H7 (cell line): ENCODE measurements at places on chromosomes 12 and 14. TPM values are rescaled to one million over a fixed set of nuclear protein-coding genes. Genes with fewer than 3 reads are reported as not detected.
A peak's percentile ranks its signal among the peaks of the same experiment; 100 is the strongest.

Gene GALC
- total RNA-seq, result 8.7 and 11.9 TPM in 2 replicates

DNA sequence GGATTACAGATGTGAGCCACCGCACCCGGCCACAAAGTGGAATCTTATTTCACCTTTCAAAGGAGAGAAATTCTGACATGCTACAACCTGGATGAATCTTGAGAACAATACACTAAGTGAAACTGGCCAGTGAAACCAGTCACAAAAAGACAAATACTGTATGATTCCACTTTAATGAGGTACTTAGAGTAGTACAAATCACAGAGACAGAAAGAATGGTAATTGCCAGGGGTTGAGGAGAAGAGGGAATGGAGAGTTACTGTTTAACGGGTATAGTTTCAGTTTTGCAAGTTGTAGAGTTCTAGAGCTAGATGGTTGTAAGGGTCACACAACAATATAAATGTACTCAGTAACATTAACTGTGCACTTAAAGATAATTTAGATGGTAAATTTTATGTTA lies 33.4 kb downstream of the ADIPOR2 start:
- no peak for DNase-seq

DNA sequence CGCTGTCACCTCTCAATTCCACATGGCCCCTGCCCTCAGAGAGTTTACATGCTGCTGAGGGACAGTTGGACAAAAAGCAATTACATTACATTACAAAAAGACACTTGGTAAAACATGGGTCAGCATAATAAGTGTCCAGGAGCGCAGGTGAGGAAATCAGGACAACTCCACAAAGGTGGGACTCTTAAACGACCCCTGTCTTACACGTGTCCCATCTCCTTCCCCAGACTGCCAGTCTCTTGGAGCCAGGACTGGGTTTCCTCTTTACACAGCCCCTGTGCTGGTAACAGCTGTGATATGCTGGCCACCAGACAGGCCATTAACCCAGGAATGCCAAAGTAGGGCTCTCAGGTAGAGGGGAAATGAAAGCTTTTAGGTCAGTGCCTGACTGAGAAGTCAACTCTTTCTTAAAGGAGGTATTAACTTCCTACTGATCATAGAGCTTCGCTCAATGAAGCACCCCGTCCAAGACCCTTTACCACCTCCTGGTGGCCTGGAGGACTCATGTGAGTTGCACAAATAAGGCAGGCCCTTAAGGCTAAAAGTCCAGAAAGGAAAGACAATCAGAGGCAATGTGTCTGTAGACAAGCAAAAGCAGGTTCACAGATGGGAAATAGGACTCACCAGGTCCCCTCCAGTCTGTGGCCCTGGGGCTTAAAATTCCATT lies 55.5 kb downstream of the ANO2 start:
- peak; percentile 56 for DNase-seq

DNA sequence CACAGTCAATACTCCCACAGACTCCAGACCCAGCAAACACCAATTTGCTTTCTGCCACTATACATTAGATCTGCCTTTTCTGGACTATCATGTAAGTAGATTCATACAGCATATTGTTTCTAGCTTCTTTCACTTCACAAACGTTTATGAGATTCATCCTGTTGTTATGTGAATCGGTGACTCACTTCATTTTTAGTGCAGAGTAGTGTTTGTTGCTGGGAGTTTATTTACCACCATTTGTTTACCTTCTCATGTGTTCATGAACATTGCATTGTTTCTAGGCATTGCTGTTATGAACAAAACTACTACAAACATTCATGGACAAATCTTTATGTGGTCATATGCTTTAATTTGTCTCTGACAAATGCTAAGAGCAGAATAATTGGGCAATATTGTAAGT lies 807.8 kb upstream of the TMEM132C start:
- DNase-seq, result no peak

DNA sequence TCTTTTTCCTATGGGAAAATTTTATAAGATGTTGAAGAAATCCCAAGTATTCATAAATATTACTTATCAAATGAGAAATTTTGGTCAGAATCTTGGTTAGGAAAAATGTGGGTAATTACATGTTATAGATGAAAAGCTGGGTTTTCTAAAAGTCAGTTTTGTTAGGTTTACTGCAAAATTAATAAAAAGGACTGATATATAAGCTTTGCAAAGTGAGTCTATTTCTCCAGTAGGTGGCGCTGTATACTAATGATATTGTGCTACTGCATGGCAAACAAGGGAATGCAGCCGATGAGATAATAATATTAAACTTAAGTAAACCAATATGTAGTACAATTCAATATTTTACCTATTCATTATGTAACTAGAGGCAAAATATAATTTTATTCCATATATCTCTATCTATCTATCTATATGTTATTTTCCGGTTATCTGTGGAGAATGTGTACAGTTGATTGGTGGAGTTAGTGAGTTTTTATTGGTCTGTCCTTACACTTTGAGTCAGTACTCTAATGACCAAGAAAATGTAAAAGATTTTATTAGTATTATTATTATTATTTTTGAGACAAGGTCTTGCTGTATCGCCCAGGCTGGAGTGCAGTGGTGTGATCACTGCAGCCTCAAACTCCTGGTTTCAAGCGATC lies 32.9 kb downstream of the MIPOL1 start:
- peak; percentile 26 for DNase-seq

- DNase-seq, result no peak
These were observed 337.1 kb upstream of the OR4E1 start for GRCh38 chr14:22010545-22011252.

- DNase-seq, result no peak
These were observed 38.5 kb downstream of the C12orf75 start for GRCh38 chr12:105369014-105369413.

DNA sequence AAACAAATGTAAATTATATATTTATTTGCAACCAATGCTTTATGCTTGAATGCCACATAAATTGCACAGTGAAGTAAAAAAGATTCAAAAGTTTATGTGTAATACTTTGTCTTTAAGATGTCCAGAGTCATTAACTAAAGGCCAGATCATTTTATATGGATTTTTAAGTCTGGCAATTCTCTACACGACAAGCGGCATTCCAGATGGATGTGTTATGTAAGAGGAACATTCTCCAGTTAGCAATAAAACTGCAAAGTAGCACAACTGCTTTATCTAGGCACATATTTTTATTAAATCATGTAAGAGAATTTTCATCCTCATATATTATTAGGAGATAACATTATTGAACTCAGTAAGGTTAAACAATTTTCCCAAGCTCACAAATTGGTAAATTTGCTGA lies 1717.7 kb upstream of the SEL1L start:
- DNase-seq, result no peak

GRCh38 chr12:43653289-43653915 lies 101.4 kb upstream of the ADAMTS20 start:
- no peak for DNase-seq

Gene LRIG3
- total RNA-seq, result 27.1 and 51.7 TPM in 2 replicates

- no peak for DNase-seq
These were observed 116.6 kb downstream of the ETV6 start for GRCh38 chr12:11765817-11766794.

DNA sequence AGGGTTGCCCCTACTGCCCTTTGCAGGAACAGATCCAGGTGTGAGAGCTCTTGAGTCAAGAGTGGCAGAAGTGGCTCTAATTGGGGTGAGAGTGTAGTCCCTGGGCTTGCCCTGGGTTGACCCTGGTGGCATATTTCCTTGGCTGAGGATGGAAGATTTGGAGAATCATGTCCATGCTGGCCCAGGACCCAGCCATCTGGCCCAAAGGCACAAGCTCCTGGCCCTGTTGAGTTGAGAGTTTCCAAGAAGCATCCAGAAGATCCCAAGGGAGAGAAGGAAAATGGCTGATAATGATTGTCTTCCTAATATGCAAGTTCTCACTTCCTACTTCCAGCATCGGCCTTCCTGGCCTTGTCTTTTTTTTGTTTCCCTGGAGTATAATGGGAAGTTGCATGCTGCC lies 55.5 kb upstream of the SRSF5 start:
- no peak for DNase-seq

DNA sequence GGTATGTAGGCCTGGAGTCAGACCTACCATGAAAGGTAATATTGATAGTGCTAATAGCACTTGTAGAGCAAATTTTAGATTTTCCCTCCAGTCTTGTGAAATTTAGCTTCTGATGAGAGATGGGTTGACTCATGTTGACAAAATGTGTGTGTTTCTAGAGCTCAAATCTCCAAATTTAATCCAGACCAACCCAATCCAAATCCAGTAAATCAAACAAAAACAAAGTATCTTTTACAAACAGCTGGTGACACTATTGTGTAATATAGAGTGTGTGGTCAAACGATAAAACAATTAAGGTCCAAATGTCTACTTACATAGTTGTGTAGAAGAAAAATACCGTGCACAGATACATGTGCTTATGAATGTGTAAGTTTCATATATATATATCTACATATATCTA lies 63.4 kb upstream of the KITLG start:
- DNase-seq, result no peak

DNA sequence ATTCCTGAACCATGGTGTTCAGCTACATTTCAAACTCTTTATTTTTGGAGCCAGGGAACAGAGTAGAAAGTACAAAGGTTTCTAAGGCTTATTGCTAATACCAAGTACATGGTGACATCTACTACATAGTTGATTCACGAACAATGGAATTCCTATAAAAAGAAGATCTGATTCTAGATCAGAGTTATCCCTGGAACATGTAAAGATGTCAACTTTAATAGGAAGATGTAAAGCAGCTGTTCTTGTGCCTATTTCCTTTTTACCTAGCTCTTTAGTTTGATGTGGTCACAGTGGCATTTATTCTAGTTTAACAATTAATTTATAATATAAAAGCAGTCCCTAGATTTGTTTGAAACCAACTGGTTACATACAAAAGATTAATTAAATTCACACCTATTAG lies 99.5 kb downstream of the NUBPL start:
- no peak for DNase-seq

DNA sequence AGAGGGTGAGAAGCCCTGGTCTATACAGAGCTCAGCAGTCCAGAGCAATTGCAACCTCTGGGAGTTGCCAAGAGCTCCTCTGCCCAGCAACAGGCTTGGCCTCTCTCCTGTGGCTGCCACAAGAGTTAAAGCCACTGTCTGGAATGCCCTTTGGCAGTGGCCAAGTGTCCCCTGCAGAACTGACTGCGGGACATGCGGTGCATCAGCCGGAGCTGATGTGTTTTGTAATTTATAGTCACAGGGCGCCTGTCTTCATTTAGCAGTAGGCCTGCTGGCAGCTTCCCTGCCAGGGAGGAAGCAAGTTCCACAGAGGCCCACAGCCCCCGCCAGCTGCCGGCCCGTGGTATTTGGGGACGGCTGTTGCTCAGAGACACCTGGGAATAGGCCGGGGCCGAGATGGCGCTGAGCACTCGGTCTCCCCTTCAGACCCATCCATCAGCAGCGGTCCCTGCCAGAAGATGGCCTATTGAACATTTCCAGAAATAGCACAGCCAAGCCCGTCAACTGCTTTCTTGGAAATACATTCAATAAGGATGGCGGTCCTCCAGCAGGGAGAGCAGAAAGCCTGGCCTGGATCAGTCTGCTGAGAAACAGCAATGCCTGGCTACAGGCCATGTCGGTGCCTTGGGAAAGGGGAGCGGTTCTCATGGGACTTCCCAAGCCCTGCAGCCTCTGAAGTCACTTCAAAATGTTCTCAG lies 217.4 kb downstream of the CRADD start:
- DNase-seq, result no peak

GRCh38 chr14:32724867-32725471 lies 213.7 kb upstream of the NPAS3 start:
- no peak for DNase-seq

GRCh38 chr14:56094076-56094475 lies 24.1 kb upstream of the PELI2 start:
- no peak for DNase-seq

GRCh38 chr12:49868952-49869815 lies 26.3 kb upstream of the BCDIN3D start:
- DNase-seq, result peak; percentile 43

Gene LRRK2
- 0.14 and 0.26 TPM in 2 replicates for total RNA-seq

GRCh38 chr14:34098045-34098984 lies 147.4 kb upstream of the EGLN3 start:
- peak; percentile 52 for DNase-seq

DNA sequence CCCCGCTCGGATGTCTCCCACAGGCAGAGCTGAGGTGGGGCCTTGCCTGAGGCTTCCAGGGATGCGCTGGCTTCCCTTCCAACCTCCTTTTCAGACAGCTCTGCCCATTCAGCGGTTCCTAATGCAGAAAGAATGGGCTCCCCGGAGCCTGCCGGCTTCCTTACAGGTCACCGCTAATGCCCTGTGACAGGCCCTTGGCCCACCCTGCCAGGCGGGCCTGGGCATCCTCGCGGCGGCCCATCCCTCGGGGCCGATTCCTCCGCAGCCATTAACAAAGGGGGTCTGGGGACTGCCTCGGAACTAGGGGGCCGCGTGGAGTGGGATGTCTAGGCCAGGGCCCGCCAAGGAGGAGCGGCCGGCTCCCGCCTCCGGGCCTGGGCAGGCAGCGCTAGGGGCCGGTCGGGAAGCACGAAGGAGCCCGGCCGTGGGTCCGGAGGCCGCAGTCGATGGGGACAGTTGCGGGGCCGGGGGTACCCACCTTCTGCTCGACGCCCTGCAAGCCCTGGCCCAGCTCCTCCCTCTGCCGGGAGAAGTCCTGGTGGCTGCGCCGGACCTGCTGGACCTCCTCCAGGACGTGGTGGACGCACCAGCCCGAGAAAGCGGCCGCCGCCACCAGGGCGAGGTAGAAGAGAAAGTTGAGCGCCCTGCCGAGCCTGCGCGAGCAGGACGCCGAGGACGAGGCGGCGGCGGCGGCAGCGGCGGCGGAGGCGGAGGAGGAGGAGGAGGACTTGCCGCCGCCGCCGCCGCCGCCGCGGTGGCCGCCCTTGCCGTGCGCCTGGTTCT lies 738 bp downstream of the CKAP4 start:
- DNase-seq, result peak; percentile 81

Gene PPM1H
- total RNA-seq, result 17.0 and 26.7 TPM in 2 replicates

GRCh38 chr14:70920608-70921007 lies 13.3 kb downstream of the PCNX1 start:
- no peak for DNase-seq

- no peak for DNase-seq
These were observed 15.3 kb downstream of the MEG3 start for GRCh38 chr14:100841066-100841760.

GRCh38 chr14:57863471-57863870 lies 2.4 kb downstream of the SLC35F4 start:
- DNase-seq, result no peak

Gene TSPAN11
- total RNA-seq, result 0.42 and 0.67 TPM in 2 replicates

DNA sequence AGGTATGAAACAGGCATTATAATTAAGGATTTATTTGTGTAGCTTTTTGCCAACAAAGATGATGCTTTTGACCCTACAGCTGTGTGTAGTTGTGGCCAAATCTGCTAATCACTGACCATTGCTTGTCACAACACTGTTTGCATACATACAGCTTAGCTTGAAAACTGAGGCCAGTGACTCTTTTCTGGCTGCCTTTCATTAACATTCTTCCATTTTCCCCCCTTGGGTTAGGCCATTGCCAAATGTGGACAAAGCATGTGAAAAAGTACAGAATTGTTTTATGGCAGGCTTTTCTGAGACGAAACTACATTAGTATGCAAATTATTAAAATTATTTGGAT lies 263.3 kb downstream of the SLC16A7 start:
- no peak for DNase-seq

GRCh38 chr14:92905667-92906066 lies 17.3 kb upstream of the CHGA start:
- DNase-seq, result no peak

- no peak for DNase-seq
These were observed 26.1 kb upstream of the PTHLH start for GRCh38 chr12:27998658-27999057.
